ENCODE measurements at places on chromosomes 12 and 14. TPM values are rescaled to one million over a fixed set of nuclear protein-coding genes. Genes with fewer than 3 reads are reported as not detected.
A peak's percentile ranks its signal among the peaks of the same experiment; 100 is the strongest.

The TAS2R20 gene
- 9.8 TPM for total RNA-seq

GRCh38 chr12:68203460-68203875 lies 22.1 kb downstream of the IL26 start:
- no peak overlapping the region for H3K27ac ChIP-seq
- no peaks in the 10 kb centered on the region for H3K27me3 ChIP-seq
- no peaks in the 10 kb centered on the region for H3K4me1 ChIP-seq
- no peak overlapping the region for H3K4me3 ChIP-seq
- H3K36me3 ChIP-seq, result no peaks in the 10 kb centered on the region

The NOVA1 gene
- total RNA-seq, result 6.6 TPM

DNA sequence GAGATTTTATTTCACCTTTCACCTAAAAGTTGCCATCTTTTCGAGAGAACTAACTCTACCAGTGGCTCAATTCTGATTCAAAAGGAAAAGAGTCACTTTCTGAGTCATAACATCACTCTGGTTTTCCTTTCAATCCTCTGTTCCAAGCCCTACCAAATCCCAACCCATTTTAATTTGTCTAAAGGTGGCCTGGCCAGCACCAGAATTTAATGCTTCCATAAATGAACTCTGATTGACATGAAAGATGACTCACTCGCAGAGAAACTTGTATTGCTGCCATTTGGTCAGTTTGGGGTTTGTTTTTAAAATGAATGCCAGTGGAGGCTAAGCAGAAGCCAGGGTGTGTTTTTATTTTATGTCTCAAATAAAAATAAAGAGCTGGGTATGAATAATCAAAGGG lies 117.4 kb upstream of the SOX5 start:
- DNase-seq, result no peak
- no peak overlapping the region for H3K27ac ChIP-seq
- no peaks in the 10 kb centered on the region for H3K27me3 ChIP-seq
- H3K4me3 ChIP-seq, result no peak overlapping the region
- peaks cover 5% of the 10 kb centered on the region for H3K4me1 ChIP-seq
- no peaks in the 10 kb centered on the region for H3K36me3 ChIP-seq

The AHNAK2 gene
- total RNA-seq, result 12.5 TPM

DNA sequence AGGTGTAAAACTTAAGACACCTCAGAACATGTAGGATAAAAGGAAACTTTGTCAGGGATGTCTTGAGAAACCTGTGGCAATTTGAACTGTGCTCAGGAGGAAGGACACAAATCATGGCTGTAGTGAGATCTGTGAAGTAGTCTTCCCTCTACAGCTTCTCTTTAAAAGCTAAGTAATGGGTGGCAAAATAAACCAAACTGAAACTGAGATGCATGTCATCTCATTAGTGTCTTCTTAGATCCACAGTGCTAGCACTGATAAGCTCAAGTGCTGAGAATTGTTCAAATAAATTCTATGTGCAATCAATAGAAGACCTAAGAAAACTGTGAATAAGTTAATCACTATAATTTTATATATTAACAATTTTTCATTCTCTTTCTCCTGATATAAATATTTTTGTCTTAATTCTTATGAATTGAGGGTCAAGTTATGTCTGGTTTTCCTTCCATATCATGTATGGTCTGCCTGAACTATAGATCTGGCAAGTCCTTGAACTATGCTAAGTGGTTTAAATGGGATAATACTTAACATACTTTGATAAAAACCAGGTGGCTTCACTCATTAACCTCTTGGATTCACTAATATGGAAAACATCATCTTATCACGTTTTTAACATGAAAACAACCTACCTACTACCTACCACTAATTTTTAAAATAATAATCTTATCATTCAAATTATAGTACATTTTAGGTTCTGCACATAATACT lies 27.2 kb downstream of the SYT1 start:
- no peak for DNase-seq
- H3K27ac ChIP-seq, result no peak overlapping the region
- no peaks in the 10 kb centered on the region for H3K4me1 ChIP-seq
- no peaks in the 10 kb centered on the region for H3K36me3 ChIP-seq
- H3K4me3 ChIP-seq, result no peak overlapping the region

DNA sequence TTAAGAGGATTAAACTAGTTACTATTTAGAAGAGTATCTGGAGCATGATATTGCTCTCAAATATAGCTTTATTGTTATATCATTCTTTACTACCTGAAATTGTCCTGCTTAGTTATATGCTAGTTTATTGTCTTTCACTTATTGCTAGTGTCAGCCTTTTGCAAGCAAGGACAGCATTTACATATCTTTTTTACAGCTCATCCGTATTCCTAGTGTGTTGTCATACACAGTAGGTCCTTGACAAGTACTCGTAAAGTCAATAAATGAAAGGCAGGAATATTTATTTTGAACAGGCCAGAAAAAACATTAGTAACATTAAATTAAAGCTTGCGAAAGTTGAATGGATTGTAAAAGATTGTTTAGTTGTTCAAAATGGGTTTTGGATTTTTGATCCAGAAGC lies 35.0 kb downstream of the CRADD start:
- no peak overlapping the region for H3K4me3 ChIP-seq
- DNase-seq, result no peak
- no peak overlapping the region for H3K27ac ChIP-seq
- H3K4me1 ChIP-seq, result peaks cover 7% of the 10 kb centered on the region
- no peaks in the 10 kb centered on the region for H3K27me3 ChIP-seq

DNA sequence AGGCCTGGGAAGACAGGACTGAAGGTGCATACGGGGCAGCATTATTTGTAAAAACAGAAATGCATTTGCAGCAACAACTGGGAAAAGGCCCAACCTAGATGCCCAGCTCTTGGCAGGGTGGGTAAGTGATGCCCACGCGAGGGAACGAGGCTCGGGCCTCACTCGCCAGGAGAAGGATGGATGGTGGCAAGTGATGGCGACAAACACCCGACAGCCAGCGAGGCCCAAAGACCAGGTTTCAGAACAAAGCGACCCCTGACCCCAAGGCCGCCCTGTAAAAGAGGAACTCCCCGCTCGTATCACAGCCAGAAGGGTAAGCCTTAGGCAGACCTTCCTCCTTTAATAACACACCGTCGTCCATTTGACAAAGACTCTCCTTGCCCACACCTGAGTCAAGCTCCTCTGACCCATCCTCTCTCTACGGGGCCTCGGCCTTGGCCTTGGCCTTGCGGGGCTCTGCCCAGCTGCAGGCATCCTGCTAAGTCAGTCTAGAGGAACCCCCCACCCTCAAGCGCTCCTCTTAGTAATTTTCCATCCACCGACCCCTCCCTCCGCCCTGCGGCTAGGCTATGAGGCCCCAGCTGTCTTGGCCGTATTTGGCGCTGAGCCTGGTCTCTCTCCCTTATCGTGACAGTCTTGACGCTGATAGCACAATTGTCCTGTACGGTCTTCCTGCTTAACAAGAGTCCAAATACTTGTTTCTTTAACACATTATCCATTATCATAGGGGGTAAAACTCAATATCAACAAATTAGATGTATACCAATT lies 80.2 kb downstream of the NCOR2 start:
- H3K27me3 ChIP-seq, result no peaks in the 10 kb centered on the region
- H3K36me3 ChIP-seq, result peaks cover 28% of the 10 kb centered on the region
- no peak overlapping the region for H3K27ac ChIP-seq
- H3K4me3 ChIP-seq, result no peak overlapping the region

GRCh38 chr14:91242635-91243034 lies 1.9 kb downstream of the GPR68 start:
- H3K27me3 ChIP-seq, result no peaks in the 10 kb centered on the region
- no peak overlapping the region for H3K27ac ChIP-seq
- H3K4me1 ChIP-seq, result no peaks in the 10 kb centered on the region
- no peak for DNase-seq
- H3K36me3 ChIP-seq, result no peaks in the 10 kb centered on the region
- no peak overlapping the region for H3K4me3 ChIP-seq

GRCh38 chr12:76020281-76020680 lies 11.3 kb downstream of the PHLDA1 start:
- peak overlapping the region; percentile 93 for H3K27ac ChIP-seq
- no peaks in the 10 kb centered on the region for H3K27me3 ChIP-seq
- peaks cover 34% of the 10 kb centered on the region for H3K4me1 ChIP-seq
- H3K4me3 ChIP-seq, result no peak overlapping the region
- no peaks in the 10 kb centered on the region for H3K36me3 ChIP-seq

- H3K4me1 ChIP-seq, result no peaks in the 10 kb centered on the region
- H3K27ac ChIP-seq, result no peak overlapping the region
- DNase-seq, result no peak
- no peak overlapping the region for H3K4me3 ChIP-seq
- no peaks in the 10 kb centered on the region for H3K27me3 ChIP-seq
Observed at GRCh38 chr12:67822826-67823225, 166.4 kb upstream of the IFNG-AS1 start.

The KRT1 gene
- not detected for total RNA-seq

DNA sequence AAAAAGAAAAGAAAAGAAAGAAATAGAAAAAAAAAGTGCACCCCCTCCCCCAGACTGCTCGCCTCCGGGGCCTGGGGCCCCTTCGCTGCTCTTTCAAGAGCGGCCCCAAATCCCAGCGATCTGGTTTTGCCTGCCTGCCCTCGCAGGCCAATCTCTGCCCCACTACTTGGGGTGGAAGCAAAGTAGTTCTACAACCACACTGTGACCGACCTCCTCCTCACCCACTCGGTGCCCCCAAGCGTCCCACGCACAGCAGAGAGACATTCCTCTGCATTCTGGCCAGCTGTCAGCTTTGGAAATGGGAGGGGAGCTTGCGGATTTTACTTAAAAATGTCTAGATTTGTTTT lies 2.4 kb upstream of the TBX3 start:
- peaks cover 9% of the 10 kb centered on the region for H3K36me3 ChIP-seq
- DNase-seq, result peak; percentile 78
- peak overlapping the region; percentile 97 for H3K27ac ChIP-seq
- no peaks in the 10 kb centered on the region for H3K27me3 ChIP-seq

DNA sequence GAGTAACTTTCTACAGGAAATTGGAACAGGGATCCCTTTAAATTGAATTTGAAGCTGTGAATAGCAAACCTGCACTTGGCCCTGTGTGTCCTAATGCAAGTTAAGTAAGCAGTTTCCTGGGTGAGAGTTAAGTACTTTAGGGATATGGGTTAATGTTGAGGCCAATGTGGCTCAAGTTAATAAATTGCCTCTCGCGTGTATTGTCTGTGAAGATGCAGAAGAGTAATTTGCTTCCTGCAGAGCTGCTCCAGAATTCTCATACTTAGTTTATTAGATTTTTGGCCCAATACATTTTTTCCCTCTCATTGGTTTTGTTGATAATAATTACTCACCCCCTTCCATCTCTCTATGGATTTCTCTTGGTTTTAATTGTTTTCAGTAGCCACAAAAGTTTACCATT lies 86.5 kb downstream of the SLC25A47 start:
- no peak for DNase-seq
- no peak overlapping the region for H3K4me3 ChIP-seq
- no peaks in the 10 kb centered on the region for H3K27me3 ChIP-seq

GRCh38 chr12:40947797-40948196 lies 240.3 kb upstream of the PDZRN4 start:
- no peak overlapping the region for H3K27ac ChIP-seq
- H3K36me3 ChIP-seq, result no peaks in the 10 kb centered on the region
- no peaks in the 10 kb centered on the region for H3K4me1 ChIP-seq
- no peaks in the 10 kb centered on the region for H3K27me3 ChIP-seq

GRCh38 chr14:77988970-77989369 lies 181.2 kb upstream of the NRXN3 start:
- peak overlapping the region; percentile 66 for H3K27ac ChIP-seq
- peak; percentile 67 for DNase-seq
- H3K27me3 ChIP-seq, result no peaks in the 10 kb centered on the region
- no peak overlapping the region for H3K4me3 ChIP-seq

GRCh38 chr14:56561606-56562005 lies 18.0 kb upstream of the TMEM260 start:
- no peak overlapping the region for H3K4me3 ChIP-seq
- H3K27ac ChIP-seq, result no peak overlapping the region
- no peaks in the 10 kb centered on the region for H3K27me3 ChIP-seq

- no peak for DNase-seq
- no peaks in the 10 kb centered on the region for H3K27me3 ChIP-seq
- no peaks in the 10 kb centered on the region for H3K4me1 ChIP-seq
- no peak overlapping the region for H3K4me3 ChIP-seq
Observed at GRCh38 chr12:47356129-47356700, 276.5 kb upstream of the AMIGO2 start.

DNA sequence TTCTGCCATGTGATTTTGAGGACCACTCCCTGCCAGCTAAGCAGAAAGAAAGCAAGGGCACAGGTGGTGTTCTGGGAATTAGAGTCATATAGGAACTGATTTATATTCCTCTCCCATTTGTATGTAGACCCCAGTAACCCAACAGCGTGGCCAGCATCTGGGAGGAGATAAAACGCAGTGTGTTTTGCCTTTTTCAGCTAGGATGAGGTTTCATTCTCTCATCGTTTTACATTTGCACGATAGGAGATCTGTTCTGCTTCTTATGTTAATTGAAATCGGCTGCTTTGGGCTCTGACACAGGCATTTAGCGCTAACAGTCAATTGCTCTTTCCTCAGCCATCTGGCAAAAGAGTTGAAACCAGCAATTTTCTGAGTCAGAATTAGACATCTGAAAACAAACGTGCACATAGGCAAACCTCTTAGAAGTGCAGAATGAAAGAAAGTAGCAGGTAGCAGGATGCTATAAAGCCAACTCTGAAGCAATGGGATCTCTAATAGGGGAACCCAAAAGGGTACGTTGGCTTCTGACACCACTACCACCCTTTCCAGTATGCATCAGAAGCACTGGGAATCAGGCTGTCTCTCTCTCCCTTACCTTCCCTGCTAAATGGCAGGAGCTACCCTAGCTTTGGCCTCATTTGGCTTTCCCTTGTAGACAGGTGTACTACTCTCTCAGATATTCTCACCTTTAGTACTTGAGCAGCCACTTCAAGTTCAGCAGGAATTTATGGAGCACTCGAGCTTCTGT lies 219.1 kb downstream of the PHLDA1 start:
- no peak for DNase-seq
- H3K27ac ChIP-seq, result peak overlapping the region; percentile 15
- no peaks in the 10 kb centered on the region for H3K27me3 ChIP-seq

GRCh38 chr12:47863467-47863866 lies 41.3 kb downstream of the VDR start:
- no peaks in the 10 kb centered on the region for H3K27me3 ChIP-seq
- no peaks in the 10 kb centered on the region for H3K36me3 ChIP-seq
- H3K4me1 ChIP-seq, result peaks cover 5% of the 10 kb centered on the region
- H3K27ac ChIP-seq, result no peak overlapping the region

The HOXC5 gene
- not detected for total RNA-seq

DNA sequence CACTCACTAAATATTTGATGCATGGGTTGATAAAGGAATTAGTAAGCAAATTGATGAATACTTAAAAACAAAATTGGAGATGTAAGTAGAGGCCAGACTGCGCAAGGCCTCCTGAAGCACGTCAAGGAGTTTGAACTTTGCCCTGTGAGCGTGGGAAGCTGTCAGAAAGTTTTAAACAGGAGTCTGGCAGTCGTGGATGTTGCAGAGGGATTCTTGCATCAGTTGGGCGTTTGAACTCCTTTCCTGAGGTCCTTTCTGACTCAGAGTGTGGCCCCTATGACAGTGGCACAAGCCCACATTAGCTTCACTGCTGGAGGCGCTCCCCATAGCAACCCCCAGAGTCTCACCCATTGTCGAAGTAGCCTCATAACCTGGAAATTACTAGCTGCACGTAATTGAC lies 17.9 kb upstream of the IL22 start:
- peaks cover 5% of the 10 kb centered on the region for H3K4me1 ChIP-seq
- DNase-seq, result no peak
- no peak overlapping the region for H3K4me3 ChIP-seq
- no peak overlapping the region for H3K27ac ChIP-seq
- H3K27me3 ChIP-seq, result no peaks in the 10 kb centered on the region

GRCh38 chr12:182381-182892 lies 31.5 kb downstream of the SLC6A12 start:
- no peak overlapping the region for H3K27ac ChIP-seq
- DNase-seq, result no peak
- H3K27me3 ChIP-seq, result no peaks in the 10 kb centered on the region
- H3K4me3 ChIP-seq, result no peak overlapping the region

GRCh38 chr12:68631227-68631626 lies 20.5 kb downstream of the RAP1B start:
- DNase-seq, result no peak
- H3K4me3 ChIP-seq, result no peak overlapping the region
- peaks cover 59% of the 10 kb centered on the region for H3K4me1 ChIP-seq
- no peaks in the 10 kb centered on the region for H3K36me3 ChIP-seq

Measured in thyroid gland (tissue), 4 donors.